ENCODE measurements at places on chromosomes 13 and 19. TPM values are rescaled to one million over a fixed set of nuclear protein-coding genes. Genes with fewer than 3 reads are reported as not detected.

The ZNF726 gene
- 5.7 TPM for total RNA-seq

DNA sequence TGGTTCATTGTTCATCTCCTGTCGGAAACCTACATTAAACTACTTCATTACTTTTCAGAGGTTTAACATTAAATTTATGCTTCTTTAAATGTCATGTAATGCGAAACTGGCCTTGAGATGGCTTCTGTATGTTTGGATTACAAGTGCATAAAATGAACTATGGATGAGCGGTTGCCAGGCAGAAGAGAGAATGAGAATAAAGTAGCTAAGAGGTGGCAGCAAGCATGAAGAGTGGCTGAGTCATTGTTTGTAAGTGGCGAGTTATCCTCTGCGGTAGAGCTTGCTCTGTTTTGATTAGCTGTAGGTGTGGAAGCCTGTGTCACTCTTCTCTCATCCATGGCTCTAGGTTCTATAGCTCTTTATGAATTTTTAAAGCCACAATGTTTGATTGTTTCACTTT is 1139.6 kb upstream of the PCDH9 start:
- no peak for DNase-seq

- DNase-seq = no peak
Measured at GRCh38 chr13:27130979-27131623, 40.5 kb downstream of the USP12 start.

GRCh38 chr13:23392925-23393645 is 40.4 kb downstream of the SACS start:
- no peak for DNase-seq

DNA sequence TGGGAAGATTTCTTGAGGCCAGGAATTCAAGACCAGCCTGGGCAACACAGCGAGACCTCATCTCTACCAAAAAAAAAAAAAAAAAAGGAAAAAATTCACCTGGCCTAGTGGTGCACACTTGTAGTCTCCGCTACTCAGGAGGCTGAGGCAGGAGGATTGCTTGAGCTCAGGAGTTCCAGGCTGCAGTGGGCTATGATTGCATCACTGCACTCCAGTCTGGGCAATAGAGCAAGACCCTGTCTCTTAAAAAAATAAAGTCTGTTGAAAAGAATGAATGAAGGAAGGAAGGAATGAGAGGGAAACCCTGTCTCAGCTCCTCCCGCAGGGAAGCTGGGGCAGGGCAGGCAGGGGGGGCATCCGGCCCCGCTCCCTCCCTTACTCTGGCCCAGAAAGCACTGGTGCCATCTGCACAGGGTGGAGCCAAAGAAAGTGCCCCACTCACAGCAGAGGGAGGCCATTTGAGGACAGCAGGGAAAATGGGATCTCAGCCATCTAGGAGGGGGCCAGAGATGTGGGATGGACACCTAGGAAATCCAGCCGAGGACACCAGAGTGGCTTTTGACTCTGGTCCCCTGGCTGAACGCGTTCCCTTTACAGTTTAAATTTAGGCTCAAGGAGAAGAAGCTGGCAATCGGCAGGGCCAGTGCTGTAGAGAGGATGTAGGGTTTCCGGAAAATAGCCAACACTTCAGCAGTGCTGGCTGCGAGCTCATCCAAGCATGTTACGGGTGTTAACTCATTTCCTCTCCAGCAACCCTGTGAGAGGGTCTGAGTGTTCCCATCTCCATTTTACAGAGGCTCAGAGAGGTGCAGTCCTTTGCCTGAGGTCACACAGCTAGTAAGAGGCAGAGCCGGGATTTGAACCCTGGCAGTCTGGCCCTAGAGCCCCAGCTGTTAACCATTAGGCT is 3.6 kb upstream of the HPN start:
- no peak for DNase-seq

GRCh38 chr13:67095621-67096020 is 134.5 kb downstream of the PCDH9 start:
- no peak for DNase-seq

- no peak for DNase-seq
Measured at GRCh38 chr13:111630406-111630805, 310.0 kb downstream of the TEX29 start.

DNA sequence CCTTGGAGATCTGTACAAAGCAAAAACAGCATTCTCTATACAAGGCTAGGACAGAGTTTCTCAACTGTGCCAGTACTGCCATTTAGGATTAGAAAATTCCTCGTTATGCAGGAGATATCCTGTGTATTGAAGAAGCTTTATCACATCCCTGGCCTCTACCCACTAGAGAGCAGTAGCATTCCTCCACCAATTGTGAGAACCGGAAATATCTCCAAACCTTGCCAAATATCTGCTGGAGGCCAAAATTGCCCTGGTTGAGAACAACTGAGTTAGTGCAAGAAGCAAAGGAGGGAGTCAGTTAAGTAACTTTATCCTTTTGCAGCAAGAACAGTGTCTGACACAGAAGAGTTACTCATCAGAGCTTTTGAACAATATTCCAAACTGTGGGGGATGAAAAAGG is 16.2 kb upstream of the FREM2 start:
- no peak for DNase-seq

Data from progenitor cell of endocrine pancreas (in vitro differentiated cells).